ENCODE measurements at places on chromosomes 16 and 17.

GRCh38 chr17:17868641-17869522 lies 32.1 kb upstream of the SREBF1 start:
- DNase-seq: no peak

- no peak for DNase-seq
Observed at GRCh38 chr16:75307506-75307905, 56.1 kb upstream of the BCAR1 start.

DNA sequence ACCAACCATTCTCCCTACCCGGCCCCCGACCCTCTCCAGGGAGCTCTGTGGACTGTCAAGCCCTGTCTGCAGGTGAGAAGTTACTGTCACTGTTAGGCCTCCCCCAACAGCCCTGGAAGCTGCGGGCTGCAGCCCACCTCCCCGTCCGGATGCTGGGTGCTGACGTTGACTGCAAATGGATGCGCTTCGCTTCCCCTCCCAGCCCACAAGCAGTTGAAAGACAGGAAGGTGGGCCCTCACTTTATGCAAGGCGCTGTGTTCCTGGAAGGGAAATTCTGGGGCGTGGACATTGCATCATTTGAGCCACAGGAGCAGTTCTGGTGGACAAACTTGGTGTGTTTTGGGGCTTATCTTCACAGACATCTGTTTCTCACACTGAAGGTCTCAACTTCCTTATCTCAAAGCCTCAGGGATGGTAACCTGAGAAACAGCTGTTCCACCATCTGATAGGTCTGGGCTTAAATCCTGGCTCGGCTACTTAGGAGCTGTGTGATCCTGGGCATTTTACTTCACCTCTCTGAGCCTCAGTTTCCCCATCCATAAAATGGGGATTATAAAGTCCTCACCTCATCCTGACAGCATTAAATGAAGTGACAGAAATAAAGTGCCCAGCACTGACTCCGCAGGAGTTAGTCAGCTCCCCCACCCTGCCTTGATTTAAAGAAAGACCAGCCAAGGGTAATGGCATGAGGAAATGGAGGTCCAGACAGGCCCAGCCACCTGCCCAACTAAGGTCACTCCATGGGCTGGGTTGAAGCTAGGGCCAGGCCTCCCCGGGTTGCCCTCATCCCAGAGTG lies 4.6 kb upstream of the DRC7 start:
- no peak for DNase-seq

DNA sequence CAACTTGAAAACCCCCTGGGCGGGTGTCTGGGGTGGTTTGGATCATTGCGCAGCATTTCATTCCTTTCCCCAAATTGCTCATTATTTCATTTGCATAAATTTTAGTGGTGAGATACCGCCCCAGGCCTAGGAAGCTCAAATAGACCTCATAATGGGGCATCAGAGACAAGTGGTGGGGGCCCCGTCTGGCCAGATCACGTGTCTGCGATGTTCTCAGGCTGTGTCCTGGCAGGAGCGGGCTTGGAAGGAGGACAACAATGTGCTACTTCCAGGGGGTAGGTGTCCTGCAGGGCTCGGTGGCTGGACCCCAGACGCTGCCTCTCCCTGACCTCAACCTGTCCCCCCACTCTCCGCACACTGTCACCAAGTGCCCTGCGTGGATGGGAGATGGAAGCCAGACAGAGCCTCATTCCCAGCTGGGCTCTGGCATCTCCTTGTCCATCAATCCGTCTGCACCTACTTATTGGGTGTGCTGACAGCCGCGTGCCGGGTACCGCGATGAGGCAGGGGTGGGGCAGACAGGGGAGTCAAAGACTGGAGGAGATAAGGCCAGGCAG lies 116.9 kb downstream of the NTN1 start:
- DNase-seq: no peak

GRCh38 chr16:2178321-2179106 lies 17.9 kb downstream of the CASKIN1 start:
- DNase-seq: no peak

- DNase-seq: no peak
Observed at GRCh38 chr16:28182801-28183200, 29.0 kb downstream of the XPO6 start.

DNA sequence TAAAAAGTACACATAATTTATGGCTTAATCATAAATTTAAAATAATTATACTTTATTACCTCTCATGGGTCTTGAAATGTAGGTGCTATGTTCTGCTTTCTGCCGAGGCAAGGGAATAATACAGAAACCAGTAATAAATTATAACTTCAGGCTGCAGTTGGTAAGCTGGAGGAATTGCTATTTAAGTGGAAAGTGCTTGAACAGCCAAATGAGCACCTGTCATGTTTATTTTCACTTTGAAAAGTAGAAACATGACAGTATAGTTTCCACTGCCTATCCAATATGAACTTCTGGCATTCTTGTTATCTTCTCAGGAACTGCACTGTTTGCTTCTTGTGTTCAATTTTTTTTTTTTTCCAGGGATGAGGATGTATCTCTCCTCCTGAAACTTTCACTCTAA lies 146.0 kb downstream of the FTO start:
- no peak for DNase-seq

GRCh38 chr17:66540131-66540781 lies 237.8 kb downstream of the PRKCA start:
- DNase-seq: no peak

DNA sequence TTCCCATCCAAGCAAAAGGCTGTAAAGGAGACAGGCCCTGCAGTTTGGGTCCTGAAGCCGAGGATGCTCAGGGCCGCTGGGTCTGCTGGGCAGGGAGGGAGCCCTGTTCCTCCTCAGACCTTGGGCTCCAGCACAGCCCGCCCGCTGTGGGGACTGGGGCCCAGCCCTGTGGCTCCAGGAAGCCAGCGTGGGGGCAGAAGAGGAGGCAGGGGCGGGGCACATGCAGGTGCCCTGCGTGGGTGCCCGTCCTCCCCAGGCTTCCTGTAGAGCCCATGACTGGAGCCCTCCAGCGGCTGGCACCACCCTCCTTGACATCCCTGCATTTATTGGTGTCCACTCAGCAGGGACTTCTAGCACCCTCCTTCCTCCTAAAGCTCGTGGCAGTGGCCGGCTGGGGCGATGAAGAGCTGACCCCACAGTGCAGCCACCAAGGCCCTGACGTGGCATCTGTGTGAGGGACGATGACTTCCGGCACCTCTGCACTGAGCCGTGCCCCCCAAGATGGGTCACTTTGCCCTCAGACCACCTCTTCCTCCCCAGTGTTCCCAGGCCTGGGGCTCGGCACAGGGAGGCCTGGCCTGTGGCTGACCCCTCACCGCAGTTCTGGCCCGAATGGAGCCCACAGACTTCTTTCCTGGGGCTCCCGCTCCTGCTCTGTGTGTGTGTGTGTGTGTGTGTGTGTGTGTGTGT lies 9.9 kb downstream of the PRSS27 start:
- no peak for DNase-seq

- DNase-seq: no peak
Observed at GRCh38 chr17:57603978-57604377, 141.1 kb downstream of the CCDC182 start.

GRCh38 chr16:58850678-58851020 lies 116.5 kb upstream of the GOT2 start:
- DNase-seq: no peak

- peak; percentile 59 for DNase-seq
Observed at GRCh38 chr17:17551361-17551760, 40.1 kb downstream of the PEMT start.

- DNase-seq: no peak
Observed at GRCh38 chr16:57998486-57998885, 2.0 kb downstream of the ZNF319 start.

DNA sequence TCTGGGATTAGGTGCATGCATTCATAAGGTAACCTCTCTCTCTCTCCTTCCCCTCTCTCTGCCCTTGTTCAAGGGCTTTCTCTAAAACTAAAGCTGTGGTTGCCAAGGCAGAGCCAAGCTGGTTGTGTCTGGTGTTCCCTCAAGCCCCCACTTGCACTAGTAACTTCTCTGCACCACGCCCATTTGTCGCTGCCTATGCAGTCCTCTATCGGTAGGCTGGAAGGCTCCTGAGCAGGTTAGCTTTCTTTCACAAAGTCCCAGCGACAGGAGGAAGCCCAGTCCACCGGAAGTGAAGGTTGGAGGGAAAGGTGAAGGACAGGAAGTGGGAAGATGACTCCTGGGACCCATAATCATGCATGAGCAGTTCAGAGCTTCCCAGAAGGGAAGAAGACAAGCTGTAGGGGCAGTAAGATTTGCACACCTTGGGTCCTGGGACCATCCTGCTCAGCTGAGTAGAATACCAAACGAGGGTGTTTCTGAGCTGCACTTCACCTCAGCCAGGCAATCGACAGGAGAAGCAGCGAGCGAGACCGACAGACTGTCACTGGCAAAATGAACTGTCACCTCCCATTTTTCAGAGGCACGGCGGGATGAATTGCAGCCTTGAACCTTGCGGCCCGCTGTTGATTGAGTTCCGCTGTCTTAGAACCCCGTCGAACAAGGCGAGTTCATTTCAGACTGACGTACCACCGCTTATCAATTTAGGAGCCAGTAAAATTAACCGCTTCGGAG lies 14.7 kb upstream of the SKAP1 start:
- no peak for DNase-seq

DNA sequence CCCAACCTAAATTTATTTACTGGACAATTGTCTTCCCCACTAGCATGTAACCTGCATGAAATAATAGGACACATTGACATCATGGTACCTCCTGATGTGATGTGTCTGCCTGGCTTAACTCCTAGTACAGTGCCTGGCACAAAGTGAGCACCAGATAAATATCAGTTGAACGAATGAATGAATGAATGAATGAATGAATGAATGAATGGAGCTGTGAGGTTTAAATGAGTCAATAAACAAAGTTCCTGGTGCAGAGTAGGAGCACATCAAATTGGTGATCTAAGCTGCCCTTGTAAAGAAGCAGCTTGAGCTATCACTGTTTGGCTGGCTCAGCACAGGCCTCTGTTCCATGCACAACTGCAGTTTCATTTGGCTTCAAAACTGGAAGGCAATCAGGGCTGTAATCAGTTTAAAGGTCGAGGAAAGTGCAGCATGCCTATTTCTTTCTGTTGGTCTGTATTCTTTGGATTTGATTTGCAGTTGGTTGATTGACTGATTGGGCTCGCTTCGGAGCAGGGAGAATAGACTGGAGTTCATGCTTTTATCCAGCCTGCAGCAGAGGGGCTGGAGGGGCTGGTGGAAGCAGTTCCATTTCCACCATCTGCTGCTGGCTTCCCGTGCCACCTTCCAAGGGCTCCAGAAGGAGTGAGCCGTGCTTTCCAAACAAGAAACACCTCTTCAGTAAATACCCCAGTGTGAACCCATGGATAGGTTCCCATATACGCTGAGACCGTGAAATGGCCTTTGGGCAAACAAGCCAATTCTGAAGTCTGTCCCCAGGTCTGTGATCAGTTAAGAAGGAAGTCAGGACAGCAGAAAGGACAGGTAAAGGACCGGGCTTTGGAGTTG lies 54.6 kb downstream of the GPRC5B start:
- no peak for DNase-seq

GRCh38 chr16:23826528-23827045 lies 9.2 kb upstream of the PRKCB start:
- DNase-seq: no peak

GRCh38 chr16:9645911-9646310 lies 536.3 kb downstream of the GRIN2A start:
- DNase-seq: no peak

DNA sequence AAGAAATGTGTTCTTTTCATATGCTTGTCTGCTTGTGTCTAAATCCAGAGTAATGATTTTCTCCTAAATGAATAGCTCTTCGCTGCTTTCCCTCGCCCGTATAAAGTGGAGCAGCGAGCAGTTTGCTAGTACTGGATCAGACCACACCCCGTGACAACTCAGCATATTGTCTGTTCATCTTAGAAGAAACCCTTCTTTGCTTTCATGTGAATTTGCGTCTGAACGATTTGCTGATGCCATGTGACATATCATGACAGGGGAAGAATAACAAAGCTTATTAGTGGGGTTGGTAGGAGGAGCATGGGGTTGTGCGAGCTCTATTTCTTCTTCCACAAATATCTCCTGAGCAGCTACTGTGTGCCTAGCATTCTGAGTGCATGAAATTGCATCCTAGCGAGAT lies 44.1 kb upstream of the CACNG4 start:
- no peak for DNase-seq

- DNase-seq: no peak
Observed at GRCh38 chr16:88456356-88457292, 3.5 kb downstream of the ZFPM1 start.

DNA sequence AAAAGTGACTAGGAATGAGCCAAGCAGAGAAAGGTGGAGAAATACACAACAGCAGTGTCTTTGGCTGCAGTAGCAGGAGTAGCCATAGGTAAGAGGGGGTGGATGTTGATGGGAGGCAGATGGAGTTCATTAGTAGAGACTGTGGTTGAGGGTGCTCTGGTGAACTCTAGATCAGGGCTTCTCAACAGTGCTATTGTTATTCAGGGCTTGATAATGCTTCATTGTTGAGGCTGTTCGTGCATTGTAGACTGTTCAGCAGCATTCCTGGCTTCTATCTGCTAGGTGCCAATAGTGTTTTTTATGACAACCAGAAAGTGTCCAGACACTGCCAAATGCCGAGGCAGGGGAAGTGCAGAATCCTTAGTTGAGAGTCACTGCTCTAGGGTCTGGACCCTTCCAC lies 3.6 kb downstream of the ALKBH5 start:
- no peak for DNase-seq

- DNase-seq: no peak
Observed at GRCh38 chr17:4482338-4483011, 16.2 kb upstream of the SPNS2 start.

- DNase-seq: no peak
Observed at GRCh38 chr16:27165576-27165975, 37.8 kb upstream of the KDM8 start.

DNA sequence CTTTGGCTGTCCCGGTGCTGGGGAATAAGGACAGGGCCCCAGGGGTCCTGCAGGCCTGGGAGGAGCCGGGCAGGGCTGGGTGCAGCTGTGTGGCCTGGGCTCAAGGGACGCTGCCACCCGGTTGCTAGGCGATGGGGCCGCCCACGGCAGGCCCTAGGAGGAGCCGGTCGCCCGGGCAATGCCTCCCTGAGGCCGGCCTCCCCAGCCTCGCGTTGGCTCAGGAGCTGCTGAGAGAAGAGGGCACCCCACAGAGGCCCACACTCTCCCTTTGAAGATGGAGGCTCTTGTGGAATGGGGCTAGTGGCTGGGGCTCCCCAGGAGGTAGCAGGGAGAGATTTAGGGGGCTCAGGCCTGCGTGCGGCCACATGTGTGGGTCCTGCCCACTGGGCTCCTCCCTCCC lies at the start of gene CIBAR2:
CIBAR2 (minus strand) TSS at position 109 of the 400 bp plus-strand sequence. CDS start 120 bp downstream, outside the sequence.
- DNase-seq: no peak

DNA sequence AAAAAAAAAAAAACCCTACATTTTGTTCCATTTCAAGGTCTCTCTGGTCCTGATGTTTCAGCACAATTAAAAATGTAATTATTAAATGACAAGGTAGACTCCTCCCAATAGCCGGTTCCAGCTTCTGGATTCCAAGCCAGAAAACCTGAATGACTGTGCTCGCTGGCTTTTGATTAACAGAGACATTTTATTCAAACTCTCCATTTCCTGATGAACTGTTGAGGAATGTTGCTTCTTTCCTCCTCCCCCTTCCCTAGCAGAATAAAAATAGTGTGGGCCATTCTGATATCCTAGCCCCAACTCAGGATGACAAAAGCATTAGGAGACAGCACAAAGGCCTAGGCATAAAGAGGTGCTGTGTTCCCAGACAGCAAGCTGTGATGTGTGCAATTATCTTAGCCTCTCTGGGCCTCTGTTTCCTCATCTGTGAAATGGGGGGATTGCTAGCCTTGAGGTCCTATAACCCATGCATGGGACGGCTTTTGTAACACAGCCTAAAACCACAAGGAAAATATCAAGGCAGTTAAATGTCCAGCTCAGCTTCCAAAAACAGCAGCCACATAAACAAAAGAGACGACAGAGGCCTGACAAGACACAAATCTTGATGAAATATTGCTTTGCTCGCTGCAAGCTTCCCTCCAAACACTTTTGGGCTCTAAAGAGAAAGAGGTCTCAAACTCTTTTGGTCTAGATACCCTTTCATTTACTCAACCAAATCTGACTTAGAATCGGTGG lies 127.2 kb upstream of the RCVRN start:
- no peak for DNase-seq

Measured in left renal cortex interstitium (tissue), 4 donors.